ENCODE measurements at places on chromosomes 3 and 15. TPM values are rescaled to one million over a fixed set of nuclear protein-coding genes. Genes with fewer than 3 reads are reported as not detected.

GRCh38 chr3:111538681-111539083 is 3.3 kb upstream of the CD96 start:
- no peak for DNase-seq

- DNase-seq, result no peak
These were observed 15.8 kb downstream of the RBP1 start for GRCh38 chr3:139523718-139524117.

DNA sequence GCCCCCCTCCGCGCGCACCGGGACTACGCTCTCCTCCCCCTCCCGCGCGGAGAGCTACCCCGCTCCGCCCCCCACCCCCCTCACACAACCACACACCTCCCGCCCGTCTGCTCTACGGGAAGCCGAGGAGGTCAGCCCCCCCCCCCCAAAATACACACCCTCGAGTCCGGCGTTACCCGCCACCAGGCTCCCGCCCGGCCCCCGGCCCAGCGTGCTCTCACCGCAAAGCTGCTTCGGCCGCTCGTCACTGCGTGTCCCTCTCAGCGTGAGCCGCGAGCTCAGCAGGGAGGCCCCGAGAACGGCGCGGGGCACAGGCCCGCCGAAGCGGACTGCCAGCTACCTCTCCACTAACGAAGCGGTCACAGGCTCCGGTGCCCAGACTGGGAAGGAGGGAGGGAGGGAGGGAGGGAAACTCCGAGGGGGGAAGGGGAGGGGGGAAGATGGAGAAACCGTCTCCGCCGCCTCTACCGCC is 252 bp downstream of the SIN3A start:
- no peak for DNase-seq

DNA sequence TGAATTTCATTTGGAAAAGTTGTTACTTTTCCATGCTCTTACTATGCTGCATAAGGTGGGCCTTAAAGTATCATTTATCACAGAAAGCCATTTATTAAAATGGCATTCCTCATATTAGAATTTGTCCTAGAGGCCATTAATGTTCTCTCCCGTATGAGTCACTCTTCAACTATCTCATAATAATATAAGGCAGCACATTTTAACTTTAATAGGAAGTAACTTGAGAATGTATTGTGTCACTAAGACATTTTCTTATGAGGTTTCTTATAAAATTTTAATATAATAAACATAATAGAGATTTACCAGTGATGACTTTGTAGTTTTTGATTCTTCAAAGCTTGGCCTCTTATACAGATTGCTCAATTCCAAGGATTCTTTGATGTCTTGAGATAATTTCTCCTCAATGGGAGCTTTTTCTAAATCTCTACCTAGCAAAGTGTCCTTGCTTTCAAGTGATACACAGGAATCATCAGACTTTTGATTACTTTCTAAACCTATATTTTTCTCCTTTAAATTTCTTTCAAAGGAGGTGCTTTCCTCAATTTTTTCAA is 74.7 kb downstream of the ZBBX start:
- no peak for DNase-seq

DNA sequence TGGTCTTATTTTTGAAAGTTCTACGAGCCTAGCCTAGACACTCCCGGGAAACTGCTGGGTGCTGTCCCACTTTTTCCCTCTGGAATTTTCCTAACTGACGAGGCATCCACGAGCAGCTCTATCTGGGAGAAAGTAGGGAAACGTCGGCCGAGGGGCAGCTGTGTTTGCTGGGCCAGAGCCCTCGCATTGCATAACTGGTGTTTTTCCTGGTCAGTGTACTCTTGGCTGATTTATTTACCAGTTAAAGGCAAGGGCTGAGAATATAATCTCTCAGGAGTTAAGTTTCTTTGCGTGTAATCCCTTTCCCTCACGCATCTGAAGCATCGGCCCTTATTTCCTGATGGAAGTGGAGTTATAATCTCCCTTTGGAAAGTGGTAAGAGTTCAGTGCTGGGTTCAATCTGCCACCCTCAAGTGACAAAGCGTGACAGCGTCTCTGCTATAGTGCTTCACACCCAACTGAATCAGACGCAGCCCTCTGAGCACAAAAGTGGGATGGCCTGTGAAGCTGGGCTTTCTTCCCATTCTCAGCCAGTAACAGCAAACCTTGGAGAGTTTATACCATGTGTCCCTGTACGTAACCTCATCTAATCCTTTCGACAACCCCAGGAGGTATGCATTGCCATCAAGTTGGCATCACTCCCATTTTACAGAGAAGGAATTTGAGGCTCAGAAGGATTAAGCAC is 311.5 kb downstream of the RORA start:
- DNase-seq, result no peak

GRCh38 chr3:134644731-134645514 is 5.9 kb downstream of the KY start:
- no peak for DNase-seq

SLMAP gene
- 502 TPM for total RNA-seq

SV2B gene
- 0.11 TPM for total RNA-seq

GASK1A gene
- total RNA-seq, result 25.8 TPM

TRPM1 gene
- total RNA-seq, result not detected
